ENCODE measurements at places on chromosomes 12 and 14.

- DNase-seq, result no peak
Measured at GRCh38 chr12:27922531-27923139, 49.9 kb downstream of the PTHLH start.

GRCh38 chr12:53345486-53346188, 9.5 kb upstream of the SP7 start:
- DNase-seq, result no peak

DNA sequence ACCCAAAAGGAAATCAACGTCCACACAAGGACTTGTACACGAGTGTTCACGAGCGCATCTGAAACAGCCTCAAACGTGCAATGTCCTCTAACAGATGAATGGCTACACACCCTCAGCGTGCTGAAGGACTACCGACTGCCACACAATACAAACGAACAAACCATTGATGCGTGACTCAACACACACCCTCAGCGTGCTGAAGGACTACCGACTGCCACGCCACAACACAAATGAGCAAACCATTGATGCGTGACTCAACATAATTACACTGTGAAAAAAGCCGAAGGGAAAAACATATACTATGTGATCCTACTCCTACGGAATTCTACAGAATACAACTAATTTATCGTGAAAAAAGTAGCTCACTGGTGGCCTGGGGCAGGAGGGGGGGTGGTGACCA, 25.1 kb upstream of the BTBD6 start:
- no peak for DNase-seq

GRCh38 chr12:114339626-114340025, 66.3 kb downstream of the TBX5 start:
- no peak for DNase-seq

GRCh38 chr12:29769162-29769858, 14.4 kb downstream of the TMTC1 start:
- DNase-seq, result no peak

GRCh38 chr14:61330511-61330910, 9.1 kb downstream of the PRKCH start:
- no peak for DNase-seq

DNA sequence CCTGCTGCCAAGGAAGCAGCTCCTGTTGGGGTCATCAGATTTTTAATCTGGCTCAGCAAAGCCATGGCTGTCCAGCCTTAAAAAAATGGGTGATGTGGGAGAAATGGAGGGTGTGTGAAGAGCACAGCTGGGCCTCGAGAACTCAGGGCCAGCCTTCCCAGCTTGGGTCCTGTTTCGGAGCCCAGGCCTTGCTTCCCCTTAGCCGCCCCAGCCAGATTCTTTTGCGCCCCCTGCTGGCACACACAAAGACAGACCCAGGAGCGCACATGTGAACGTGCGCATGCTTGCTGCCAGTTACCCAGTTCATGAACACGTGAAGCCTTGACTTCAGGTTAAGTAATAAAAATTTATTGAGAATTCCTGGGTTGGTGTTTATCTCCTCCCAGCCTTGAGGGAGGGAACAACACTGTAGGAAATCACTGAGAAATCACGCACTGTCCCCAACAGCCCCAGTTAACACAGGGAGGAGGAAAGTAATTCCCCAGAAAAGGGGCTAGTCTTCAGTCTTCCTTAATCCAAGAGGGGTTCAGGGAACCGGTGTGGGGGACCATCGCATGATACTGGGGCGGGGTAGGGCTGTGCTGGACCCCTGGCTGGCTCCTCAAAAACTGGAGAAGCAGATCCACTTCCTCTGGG, 5.3 kb downstream of the PHB2 start:
- DNase-seq, result peak; percentile 79

DNA sequence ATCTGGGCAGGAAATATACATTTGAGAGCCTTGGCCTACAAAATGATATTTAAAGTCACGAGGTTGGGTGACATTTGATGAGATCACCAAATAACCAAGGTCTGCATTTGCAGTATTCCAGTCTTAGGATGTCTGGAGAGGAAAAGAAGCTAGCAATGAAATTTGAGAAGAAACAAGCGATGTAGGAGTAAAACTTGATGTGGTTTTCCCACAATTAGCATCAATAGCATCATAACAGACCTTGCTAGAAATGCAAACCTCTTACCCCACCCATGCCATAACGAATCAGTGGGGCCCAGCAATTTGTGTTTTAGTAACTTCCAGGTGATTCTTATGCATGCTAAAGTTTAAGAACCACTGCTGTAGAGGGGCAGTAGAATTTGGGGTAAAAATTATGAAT, 219.9 kb downstream of the PPFIA2 start:
- DNase-seq, result no peak

GRCh38 chr12:85057370-85057963, 21.3 kb downstream of the LRRIQ1 start:
- no peak for DNase-seq

DNA sequence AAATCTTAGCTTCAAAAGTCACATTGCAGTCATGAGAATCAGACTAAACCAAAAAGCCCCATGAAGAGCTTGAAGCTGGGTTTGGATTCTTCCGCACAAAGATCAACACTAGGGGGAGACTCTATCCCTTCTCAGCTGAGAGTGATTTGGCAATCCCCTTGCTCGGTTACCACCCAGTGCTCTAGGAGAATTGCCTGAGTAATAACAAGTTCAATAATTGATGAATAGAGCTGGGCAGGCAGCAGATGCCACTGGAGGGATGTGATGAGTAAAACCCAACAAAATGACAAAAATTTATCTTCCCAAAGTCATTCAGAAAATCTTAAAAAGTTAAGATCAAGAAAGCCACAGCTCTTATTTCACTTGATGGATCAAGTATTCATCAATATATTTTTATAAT, 185.6 kb upstream of the ARID2 start:
- no peak for DNase-seq

- DNase-seq, result no peak
Measured at GRCh38 chr12:2503762-2504161, 291.0 kb upstream of the FKBP4 start.

GRCh38 chr14:102957222-102957621, 34.8 kb downstream of the AMN start:
- no peak for DNase-seq

DNA sequence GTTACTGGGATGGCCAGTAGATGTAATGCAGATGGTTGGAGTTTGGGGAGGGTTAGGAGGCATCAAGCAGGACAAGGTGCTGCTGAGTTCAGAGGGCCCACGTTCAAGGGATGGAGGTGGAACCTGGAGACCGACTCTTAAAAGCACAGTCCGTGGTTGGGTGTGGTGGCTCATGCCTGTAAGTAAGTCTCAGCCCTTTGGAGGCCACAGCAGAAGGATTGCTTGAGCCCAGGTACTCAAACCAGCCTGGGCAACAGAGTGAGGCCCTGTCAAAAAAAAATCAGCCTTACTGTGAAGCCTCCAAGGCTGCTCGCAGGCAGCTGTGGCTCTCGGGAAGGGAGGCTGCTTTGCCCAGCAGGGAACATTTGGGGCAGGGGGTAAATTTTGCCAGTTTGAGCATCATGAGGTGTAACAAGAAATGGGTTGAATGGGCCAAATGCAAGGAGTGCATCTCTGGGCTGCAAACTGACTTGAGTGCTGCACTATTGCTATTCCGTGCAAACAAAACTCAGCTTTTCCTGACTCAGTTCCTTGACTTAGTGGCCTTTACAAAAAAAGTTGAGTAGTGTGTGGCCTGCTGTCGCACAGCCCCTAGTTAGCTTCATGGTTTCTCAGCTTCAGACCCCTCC, 55.0 kb downstream of the ANAPC7 start:
- DNase-seq, result no peak

GRCh38 chr14:95896498-95897135, 20.0 kb downstream of the TUNAR start:
- no peak for DNase-seq

GRCh38 chr12:12207746-12208145, 59.1 kb downstream of the LRP6 start:
- no peak for DNase-seq

- DNase-seq, result no peak
Measured at GRCh38 chr14:29930283-29930682, 2.6 kb upstream of the PRKD1 start.

DNA sequence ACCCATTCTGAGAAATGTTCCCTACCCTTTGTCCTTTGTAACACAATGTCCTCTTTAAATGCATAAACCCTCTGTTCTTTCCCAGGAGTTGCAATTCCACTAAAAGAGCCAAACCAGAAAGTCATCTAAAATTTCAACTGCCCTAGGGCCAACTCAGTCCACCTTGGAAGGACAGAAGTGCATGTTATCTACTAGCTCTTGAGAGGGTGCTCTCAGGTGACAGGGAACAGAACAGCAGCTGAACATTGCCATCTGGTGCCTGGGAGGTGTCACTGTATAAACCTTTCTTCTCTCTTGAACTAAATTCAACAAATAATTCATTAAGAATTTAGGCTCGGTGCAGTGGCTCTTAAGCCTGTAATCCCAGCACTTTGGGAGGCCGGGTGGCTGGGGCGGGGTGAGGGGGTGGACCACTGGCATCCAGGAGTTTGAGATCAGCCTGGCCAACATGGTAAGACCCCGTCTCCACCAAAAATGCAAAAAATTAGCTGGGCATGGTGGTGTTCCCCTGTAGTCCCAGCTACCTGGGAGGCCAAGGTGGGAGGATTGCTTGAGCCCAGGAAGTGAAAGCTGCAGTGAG, 10.3 kb upstream of the FERMT2 start:
- DNase-seq, result no peak

DNA sequence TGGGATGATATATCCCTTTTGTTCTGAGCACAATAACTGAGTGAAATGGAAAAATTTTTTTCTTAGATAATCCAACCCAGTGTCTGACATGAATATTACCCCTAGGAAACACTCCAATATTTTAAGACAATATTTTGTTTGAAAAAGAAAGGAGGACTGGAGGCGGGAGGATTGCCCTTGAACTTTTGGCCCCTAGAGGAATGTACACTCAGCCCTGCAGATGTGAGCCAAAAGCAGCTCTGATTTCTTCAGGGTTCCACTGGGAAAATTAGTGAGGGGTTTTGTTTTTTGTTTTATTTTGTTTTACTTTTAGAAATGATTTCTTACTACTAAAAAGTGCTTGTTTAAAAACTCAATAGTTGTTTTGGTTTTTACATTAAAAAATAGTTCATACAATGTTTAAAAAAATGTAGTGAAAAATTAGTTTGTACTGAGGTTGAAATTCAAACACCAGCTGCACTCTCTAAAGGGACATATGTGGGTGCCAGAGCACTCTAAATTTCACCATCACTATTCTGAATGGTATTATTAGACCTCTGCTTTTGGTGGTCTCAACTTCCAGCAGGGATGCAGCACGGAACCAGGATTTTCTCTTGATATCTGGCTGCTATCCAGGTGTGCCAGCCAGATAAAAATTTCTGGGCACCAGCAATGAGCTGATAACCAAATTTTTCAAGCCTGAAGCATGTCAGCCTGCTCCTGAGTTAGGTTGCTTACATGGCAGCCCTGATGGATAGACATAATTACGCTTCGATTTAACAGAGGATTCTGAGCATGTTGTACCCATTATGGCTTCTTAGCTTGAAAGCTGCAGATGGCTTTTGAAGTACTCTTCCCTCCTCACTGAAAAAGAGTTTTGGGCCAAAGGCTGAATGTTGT, 141.9 kb downstream of the ANO6 start:
- no peak for DNase-seq

DNA sequence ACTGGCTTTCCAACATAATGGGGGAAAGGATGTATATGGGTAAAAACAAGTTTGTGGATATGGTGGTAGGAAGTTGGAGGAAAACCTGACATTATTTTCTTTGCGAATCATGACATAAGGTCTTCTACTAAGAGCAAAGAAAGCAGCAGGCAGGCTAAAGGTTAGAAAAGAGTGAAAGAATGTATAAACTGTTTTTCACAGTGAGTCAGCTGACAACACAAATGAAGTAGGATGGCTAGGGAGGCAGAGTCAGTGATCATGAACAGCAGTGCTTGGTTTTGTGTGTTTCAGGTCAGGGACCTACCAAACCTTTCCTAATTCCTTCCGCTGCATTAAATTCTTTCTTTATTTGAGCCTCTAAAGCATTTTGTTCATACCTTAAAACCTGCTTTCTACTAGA, 46.3 kb upstream of the CATSPERB start:
- DNase-seq, result no peak

GRCh38 chr12:76337583-76337982, 10.6 kb downstream of the BBS10 start:
- no peak for DNase-seq

- no peak for DNase-seq
Measured at GRCh38 chr14:56049536-56049935, 68.7 kb upstream of the PELI2 start.

DNA sequence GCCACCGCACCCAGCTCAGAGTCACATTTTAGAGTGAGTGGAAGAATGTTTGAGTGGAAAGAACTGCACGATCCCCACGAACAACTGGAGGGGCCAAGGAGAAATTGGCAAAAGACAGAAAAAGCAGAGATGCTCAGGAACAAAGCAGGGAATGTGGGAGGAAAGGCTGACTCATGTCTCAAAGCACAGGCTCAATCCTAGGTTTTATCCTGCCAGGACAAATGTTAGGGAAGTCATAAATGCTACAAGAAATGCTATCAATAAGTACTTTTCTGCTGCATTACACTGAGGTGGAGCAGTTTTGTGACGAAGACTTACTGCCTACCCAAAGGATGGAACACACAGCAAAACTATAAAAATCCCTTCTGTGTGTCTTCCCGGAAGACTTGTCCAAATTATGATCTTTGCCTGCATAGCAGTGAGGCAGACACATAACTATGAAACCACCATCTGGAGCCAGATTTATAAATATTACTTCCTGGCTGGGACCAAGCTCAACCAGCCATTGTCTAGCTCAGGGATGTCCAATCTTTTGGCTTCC, 26.7 kb downstream of the NIN start:
- DNase-seq, result no peak

- no peak for DNase-seq
Measured at GRCh38 chr12:90333939-90334338, 621.0 kb downstream of the CCER1 start.

Data from stimulated activated CD8-positive, alpha-beta memory T cell treated with anti-CD3 and anti-CD28 coated beads, Interleukin-7, amount 100 ng/mL, for 24 hours (primary cell).